ENCODE measurements at places on chromosomes 7 and 10.

GRCh38 chr10:17599089-17599488 is 18.1 kb downstream of the HACD1 start:
- DNase-seq: no peak
- H3K4me1 ChIP-seq: no peaks in the 10 kb centered on the region
- H3K27me3 ChIP-seq: no peaks in the 10 kb centered on the region
- H3K36me3 ChIP-seq: no peaks in the 10 kb centered on the region
- H3K4me3 ChIP-seq: no peak overlapping the region

DNA sequence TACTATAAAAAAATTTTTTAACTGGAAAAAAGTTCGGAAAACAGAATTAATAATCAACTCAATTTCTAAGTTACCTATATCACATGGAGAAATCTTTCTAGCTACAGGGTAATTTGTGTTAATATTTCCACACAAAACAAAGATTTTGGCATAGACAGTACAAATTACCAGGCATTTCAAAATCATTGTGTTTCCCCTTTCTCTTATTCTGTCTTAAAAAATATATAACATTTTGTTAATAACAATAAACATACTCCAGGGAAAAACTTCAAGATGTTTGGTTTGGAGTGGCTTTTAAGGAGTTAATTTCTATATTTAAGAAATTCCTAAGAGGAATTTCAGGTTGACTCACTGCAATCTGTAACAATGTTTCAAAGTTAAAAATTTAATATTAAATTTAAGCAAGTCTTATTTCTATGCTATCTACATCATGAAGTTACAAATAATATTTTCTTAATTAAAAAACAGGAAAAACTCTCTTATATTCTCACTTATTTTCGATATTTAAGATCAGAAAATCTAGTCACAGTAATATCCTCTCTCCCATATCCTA is 132.6 kb downstream of the NRBF2 start:
- peak overlapping the region; percentile 94 for H3K4me3 ChIP-seq
- H3K27ac ChIP-seq: peak overlapping the region; percentile 96
- no peaks in the 10 kb centered on the region for H3K27me3 ChIP-seq
- peaks cover 22% of the 10 kb centered on the region for H3K36me3 ChIP-seq

GRCh38 chr10:59872892-59873463 is 33.4 kb downstream of the CCDC6 start:
- H3K4me3 ChIP-seq: peak overlapping the region; percentile 23
- DNase-seq: peak; percentile 28

DNA sequence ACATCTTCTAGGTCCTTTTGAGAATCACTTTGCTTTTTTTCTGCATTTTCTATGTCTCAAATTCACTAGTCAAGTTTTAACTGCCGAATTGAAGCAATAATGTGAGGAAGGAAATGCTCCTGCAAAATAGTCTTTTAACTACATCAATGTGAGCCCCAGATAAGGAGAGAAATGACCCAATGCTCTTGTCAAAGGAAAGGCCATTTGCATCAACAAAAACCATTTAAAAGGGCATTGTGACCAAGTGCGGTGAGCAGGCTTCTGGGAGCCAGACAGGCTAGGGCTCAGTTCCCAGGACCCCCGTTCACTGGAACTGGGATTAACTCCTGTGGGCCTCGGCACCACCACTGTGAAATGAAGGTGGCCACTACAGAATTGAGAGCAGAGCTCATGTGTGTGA is 127.9 kb upstream of the EEPD1 start:
- no peak overlapping the region for H3K27ac ChIP-seq
- no peaks in the 10 kb centered on the region for H3K4me1 ChIP-seq
- no peak for DNase-seq
- H3K4me3 ChIP-seq: no peak overlapping the region
- H3K27me3 ChIP-seq: peaks cover 6% of the 10 kb centered on the region

DNA sequence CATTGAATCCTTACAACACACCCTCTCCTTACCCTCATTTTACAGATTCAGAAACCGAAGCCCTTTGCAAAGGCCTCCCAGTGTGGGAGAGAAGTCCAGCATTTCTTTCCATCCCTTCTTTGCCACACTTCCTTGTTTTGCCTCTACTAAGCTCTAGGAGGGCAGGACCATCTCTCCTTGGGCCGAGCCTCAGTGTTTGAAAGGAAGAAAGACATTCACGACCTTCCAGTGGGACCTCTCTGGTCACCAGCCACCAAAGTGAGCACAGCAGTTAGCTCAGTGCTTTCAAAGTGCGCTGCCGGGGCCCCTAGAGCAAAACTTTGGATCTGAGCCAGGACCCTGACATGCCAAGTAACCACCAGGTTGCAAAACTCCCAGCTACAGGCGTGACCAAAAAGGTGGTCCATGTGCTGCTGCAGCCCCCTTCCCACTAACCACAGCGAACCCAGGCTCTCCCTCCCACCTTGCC is 12.4 kb downstream of the CTBP2 start:
- no peak for DNase-seq
- H3K4me3 ChIP-seq: no peak overlapping the region
- peaks cover 40% of the 10 kb centered on the region for H3K27me3 ChIP-seq
- no peaks in the 10 kb centered on the region for H3K4me1 ChIP-seq
- H3K27ac ChIP-seq: no peak overlapping the region

DNA sequence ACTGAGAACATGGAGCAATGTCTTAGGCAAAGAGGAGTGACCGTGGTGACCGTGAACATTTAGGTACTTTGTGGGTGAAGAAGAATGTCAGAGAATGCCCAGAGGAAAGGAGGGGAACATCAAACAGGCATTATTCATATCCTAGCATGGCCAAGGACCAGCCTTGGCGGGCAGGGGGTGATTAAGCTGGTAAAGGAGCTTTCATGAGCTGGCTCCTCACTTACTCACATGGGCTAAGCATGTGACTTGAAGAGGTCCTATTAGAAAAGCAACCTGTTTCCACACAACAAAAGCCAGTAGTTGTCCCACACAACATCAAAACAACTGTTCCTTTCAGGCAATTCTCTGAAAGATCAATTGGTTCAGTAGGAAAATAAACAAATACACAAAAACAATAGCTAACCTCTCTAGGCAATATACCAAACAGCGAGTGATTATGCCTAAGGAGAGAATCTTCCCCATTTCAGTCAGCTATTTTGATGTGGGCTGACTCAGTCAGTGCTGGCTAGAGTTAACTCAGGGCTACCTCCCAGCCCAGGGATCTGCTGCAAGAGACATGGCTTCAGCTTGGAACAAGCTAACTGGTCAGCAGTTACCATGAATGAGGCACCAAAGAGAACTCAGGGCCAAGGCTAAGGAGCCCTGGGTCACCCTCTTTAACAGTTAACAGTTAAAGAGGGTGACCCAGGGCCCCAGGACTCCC is 283.5 kb downstream of the ARHGAP12 start:
- H3K4me1 ChIP-seq: no peaks in the 10 kb centered on the region
- H3K27ac ChIP-seq: peak overlapping the region; percentile 51
- no peaks in the 10 kb centered on the region for H3K36me3 ChIP-seq
- no peak for DNase-seq
- H3K4me3 ChIP-seq: no peak overlapping the region

DNA sequence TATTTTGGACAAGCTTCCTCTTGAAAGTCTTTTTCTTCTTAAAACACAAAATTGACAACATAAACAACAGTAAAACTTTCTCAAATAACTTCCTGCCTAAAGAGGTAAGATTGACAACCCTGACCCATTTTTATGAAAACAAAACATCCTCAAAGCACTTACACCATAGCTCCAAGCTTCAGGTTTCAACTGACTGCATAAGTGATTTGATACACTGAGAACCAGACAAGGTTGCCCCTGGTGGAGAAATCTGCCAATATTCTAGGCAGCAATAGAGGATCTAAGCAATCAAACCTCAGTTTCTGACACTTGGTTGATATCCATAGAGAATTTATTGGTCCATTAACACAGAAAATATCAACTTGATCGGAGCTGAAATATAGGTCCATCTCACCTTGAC is 147.8 kb downstream of the ELAPOR2 start:
- H3K27ac ChIP-seq: no peak overlapping the region
- DNase-seq: no peak
- H3K4me3 ChIP-seq: no peak overlapping the region

Data from activated CD4-positive, alpha-beta T cell treated with anti-CD3 and anti-CD28 coated beads for 36 hours (primary cell).